ENCODE measurements at places on chromosomes 1 and 21.

GRCh38 chr1:225626698-225627097 lies 26.2 kb downstream of the ENAH start:
- DNase-seq: no peak

- DNase-seq: no peak
Measured at GRCh38 chr1:43357251-43357650, 1.5 kb upstream of the CDC20 start.

- no peak for DNase-seq
Measured at GRCh38 chr21:27487676-27488075, 520.8 kb upstream of the ADAMTS5 start.

- DNase-seq: no peak
Measured at GRCh38 chr1:211638246-211638645, 37.2 kb downstream of the NEK2 start.

DNA sequence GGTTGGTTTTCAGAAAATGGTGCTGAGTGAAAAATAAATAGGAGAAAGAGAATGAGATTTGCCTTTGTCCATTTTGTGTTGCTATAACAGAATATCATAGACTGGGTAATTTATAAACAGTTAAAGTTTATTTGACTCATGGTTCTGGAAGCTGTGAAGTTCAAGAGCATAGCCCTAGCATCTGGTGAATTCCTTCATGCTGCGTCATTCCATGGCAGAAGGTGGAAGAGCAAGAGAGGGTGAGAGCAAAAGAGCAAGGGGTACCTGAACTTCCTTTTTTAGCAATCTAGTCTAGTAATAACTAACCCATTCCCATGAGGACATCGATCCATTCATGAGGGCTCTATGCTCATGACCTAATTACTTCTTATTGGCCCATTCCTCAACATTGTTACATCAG lies 209.1 kb upstream of the ZP4 start:
- no peak for DNase-seq

- DNase-seq: peak; percentile 67
Measured at GRCh38 chr1:27388337-27389005, 4.0 kb upstream of the GPR3 start.

- DNase-seq: no peak
Measured at GRCh38 chr1:162561616-162562469, at the start of gene UAP1. UAP1 (plus strand) TSS chr1:162561722; CDS start chr1:162566069, 4,347 bp downstream.

- no peak for DNase-seq
Measured at GRCh38 chr1:232334811-232335210, 295.1 kb downstream of the SIPA1L2 start.

DNA sequence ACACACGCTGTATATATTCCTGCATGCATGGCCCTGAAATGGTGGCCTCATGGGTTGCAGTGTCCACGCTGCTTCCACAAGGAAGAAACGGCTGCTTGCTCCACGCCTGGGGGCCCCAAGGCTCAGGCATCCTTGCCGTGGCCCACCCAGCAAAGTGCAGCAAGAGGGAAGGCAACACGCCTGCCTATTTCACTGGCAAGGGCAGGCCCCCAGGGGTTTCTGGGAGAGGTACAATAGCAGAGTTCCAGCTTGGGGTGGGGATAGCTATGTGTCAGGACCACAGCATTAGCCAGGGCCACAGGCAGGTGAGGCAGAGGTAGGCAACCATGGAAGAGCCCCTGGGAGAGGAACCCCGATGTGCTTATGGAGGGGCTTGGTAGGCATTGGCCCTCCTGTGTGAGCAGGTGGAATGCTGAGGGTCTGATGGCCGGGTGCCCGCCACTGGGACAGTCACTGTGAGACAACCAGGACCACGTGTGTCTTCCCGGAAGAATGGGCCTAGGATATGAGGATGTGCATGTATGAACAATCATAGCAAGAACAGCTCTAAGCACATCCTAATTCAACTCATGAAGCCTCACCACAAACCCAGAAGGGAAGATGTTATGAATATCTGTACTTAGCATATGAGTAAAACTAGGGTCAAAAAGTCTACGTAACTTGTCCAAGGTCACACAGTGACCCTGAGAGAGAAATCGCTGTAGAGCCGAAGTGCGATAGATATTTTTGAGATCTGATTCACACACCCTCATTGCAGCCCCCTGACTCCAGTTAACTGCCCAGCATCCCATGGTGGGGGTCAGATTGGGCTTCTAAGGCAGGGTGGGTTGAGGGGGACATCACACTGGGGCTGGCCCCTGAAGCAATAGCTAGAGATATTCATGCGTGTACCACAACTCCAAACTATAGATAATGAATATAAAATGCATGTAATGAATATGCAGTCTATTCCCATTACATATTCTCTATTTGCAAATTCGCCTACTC lies 11.8 kb downstream of the TFF2 start:
- DNase-seq: no peak

- no peak for DNase-seq
Measured at GRCh38 chr1:24284156-24284471, 35.0 kb upstream of the GRHL3 start.

DNA sequence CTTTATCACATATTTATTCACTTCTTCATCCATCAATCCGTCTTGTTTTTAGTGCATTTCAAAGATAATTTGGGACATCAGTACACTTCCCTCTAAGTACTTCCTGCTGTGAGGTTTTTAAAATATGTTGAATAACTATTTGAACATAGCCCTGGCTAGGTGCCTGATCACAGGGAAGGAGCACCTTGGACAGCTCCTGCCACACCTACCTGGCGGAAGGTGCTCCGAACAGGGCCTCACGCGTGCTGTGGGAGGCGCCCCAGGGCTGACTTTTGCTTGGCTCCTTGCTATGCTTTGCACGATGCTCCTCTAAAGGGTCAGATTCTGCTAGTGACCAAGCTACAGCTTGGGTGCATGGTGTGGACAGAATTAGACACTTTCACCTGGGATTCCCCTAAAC lies 4.9 kb upstream of the ATXN7L2 start:
- peak; percentile 23 for DNase-seq

- DNase-seq: no peak
Measured at GRCh38 chr1:27576806-27577227, 27.1 kb downstream of the AHDC1 start.

GRCh38 chr1:153612755-153613331 lies at the start of gene S100A16:
S100A16 (minus strand) TSS chr1:153613137; CDS start chr1:153608151, 4,986 bp downstream.
- no peak for DNase-seq

GRCh38 chr1:51296383-51297357 lies 33.7 kb downstream of the TTC39A start:
- DNase-seq: peak; percentile 51

DNA sequence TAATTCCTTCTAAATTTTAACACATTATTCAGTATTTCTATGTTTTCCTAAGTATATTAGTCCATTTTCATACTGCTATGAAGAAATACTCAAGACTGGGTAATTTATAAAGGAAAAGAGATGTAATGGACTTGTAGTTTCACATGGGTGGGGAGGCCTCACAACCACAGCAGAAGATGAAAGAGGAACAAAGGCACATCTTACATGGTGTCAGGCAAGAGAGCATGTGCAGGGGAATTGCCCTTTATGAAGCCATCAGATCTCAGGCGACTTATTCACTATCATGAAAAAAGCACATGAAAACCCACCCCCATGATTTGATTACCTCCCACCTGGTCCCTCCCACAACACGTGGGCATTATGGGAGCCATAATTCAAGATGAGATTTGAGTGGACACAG lies 15.6 kb downstream of the GBP5 start:
- no peak for DNase-seq

GRCh38 chr21:27715131-27715530 lies 748.2 kb upstream of the ADAMTS5 start:
- no peak for DNase-seq

- DNase-seq: no peak
Measured at GRCh38 chr1:61334718-61335589, 252.6 kb downstream of the NFIA start.

DNA sequence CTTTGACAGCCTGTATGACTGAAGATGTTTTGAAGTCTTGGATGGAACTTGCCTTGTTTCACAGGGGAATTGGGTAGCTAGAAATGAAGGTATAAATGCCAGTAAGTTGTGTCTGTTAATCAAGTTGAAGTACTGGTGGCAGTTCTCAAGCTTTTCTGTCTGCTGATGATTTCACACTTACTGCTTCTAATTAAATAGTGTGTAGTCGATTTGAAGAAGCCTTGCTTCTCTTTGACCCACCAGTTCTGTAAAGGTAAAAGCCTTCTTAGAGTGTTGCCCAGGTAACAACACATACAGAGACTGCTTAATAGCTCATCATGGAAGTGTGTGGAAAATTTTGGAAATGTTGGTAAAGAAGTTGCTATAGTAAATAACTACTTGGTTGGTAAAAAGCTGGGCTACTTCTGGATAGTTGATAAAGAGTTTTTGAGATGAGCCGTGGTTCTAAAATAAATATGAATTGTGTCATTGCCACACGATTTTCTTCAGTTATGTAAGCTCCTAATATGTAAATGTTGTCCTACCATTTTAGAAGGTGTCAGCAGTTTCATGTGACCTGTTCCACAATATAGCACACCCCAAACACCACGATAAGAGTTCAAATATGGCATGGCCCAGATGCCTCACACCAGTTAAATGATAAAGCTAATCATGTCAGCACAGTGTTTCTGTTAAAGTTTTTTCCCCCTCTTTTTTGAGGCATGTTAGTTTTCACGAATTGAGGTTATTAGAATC lies 7.4 kb downstream of the RABGAP1L start:
- no peak for DNase-seq

- no peak for DNase-seq
Measured at GRCh38 chr1:159000625-159001024, 9.1 kb upstream of the IFI16 start.

GRCh38 chr21:25234857-25235801 lies 372.2 kb downstream of the MRPL39 start:
- DNase-seq: no peak

- no peak for DNase-seq
Measured at GRCh38 chr1:229027622-229028182, 243.2 kb upstream of the RAB4A start.

DNA sequence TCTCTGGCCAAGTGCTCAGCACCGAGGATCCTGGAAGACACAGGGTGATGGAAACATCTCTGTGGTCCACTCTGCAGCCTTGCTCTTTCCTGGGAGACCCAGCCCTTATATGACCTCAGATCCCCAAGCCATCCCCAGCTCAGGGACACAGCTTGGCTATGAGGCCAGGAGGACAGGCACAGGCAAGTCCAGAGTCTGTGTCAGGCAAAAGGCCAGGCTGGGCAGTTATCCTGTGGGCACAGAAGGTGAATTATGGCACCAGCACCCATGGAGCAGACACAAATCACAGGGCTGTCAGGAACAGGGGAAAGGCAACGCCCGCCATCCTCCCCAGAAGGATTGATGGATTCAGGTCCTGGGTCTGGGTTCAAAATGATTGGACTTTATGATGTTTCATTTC lies 52.1 kb upstream of the SCMH1 start:
- DNase-seq: no peak

- no peak for DNase-seq
Measured at GRCh38 chr1:160640359-160641123, 6.3 kb downstream of the SLAMF1 start.

DNA sequence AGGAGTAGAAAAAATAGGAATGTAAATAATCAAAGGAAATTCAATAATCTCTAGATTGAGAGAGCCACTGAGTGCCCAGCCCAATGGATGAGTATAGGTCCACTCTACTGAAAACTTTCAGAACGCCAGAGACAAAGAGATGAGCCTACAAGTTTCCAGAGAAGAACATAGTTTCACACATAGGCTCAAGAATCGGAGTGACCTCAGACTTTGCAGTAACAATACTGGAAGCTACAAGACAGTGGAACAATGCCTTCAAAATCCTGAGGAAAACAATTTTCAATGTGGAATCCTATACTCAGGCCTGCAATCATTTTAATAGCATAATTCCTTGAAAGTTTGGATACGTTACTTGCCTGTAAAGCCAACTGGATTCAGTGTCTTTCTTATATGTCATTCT lies 11.0 kb downstream of the GJA4 start:
- no peak for DNase-seq

GRCh38 chr21:33021150-33021549 lies 4.6 kb upstream of the OLIG2 start:
- no peak for DNase-seq

DNA sequence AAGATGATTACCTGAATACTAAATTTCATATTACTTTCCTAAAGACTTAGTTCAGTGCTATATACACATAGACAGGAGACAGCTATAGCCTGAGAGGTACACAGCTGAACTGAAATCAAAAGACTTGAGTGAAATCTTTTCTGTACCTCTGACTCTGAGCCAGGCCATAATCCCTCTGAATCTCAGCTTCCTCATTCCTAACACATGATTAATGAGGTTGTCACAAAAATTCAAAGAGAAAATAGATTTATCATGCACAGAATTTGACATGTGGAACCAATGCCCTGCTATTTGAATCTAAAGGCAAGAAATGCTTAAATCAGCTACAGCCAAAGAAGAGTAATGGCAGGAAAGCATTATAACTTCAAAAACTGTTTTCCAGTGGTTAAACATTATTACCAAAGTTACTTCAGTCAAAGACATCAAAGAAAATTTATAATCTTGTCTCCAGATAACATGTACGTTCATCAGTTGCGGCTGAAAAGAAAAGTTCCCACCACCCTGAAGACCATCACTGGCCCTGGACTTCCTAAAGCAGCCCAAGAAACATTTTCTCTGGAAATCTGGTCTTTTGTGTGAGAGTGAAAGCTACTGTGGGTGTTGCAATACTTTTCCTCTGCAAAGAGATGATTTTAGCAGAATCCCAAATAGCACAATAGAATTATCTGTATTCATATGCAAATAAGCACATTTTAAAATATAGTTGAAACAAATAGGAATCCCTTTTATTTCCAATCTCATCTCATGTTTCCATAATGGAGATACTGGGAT lies 13.8 kb upstream of the ATP1A1 start:
- no peak for DNase-seq

GRCh38 chr21:42666023-42666747 lies 12.8 kb downstream of the PDE9A start:
- no peak for DNase-seq

DNA sequence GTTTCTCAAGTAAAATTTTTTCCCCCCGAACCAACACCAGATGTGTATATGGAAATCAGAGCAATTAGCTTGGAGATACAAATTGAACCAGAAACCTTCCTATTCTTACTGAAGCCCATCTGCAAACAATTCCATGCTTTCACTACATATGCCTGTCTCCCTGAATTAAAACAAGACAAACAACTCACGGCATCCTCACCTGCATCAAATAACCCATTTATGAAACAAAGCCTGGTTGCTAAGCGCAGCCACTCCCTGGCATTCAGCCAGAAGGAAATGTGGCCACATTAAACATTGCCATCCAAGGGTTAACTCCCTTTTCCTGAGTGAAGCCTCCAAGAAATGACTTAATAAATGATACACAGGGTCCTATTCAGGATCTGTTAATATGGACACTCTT lies 55.3 kb downstream of the APP start:
- no peak for DNase-seq

DNA sequence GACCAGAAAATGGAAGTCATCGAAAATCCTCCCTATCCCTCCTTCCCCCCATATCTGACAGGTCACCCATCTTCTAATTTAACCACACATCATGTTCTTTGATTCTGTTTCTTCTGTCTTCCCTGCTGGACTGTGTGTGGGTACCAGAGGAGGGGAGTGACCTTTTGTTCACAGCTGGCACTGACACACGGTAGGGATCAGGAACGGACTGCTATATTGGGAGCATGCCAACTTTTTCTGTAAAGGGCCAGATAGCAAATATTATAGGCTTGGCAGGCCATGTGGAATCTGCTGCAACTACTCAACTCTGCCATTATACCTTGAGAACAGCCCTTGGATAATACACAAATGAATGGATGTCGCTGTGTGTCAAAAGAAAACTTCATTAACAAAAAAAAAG lies 7.5 kb upstream of the TOMM20 start:
- DNase-seq: no peak
